ENCODE measurements at places on chromosomes 4 and X.
A peak's percentile ranks its signal among the peaks of the same experiment; 100 is the strongest.

DNA sequence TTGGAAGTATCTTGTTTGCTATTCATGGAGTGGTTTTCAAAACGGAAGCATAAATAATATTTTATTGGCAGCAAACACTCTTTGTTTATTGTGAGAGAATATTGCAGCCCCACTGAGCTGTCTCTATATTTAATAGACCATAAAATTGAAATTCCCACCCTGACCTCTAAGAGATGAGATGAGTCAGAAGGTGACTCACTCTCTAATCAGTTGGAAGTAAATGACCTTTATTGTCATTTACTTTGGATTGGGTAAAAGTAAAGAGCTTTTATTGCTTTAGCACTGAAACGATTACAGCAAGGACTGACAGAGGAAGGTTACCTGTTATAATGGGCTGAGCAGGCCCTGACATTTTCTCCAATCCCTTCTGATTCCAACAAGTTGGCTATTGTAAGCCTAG is 55.0 kb downstream of the SYTL5 start:
- DNase-seq = no peak

DNA sequence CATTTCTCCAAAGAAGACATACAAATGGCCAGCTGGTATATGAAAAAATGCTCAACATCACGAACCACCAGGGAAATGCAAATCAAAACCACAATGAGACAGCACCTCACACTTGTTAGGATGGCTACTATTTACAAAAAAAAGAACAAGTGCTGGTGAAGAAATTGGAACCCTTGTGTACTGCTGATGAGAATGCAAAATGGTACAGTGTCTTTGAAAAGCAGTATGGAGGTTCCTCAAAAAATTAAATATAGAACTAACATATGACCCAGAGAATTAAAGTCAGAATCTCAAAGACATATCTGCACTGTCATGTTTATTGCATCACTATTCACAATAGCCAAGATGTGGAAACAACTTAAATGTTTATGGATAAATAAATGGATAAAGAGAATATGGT is 20.9 kb downstream of the PAGE4 start:
- no peak for DNase-seq

DNA sequence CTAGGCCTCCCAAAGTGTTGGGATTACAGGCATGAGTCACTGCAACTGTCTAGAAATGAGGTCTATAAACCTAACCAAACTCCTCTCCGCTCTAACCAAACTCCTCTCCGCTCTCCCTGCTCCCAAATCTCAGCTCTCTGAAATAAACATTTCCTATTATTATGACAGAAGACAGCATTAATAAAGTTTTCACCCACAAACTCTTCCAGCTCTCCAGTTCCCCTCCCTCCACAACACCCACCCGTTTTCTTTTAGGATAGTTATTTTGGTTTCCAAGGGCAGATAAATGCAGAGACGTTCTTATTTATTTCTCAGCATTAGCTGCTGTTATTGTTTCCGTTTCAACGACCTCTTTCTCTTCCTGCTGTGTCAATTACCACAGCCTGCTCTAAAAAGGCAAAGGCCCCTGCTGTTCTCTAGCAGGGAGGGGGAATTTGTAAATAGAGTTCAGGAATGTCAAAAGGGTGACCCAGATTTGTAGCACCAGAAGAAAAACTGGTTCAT is 13.3 kb upstream of the SCD5 start:
- no peak for DNase-seq

DNA sequence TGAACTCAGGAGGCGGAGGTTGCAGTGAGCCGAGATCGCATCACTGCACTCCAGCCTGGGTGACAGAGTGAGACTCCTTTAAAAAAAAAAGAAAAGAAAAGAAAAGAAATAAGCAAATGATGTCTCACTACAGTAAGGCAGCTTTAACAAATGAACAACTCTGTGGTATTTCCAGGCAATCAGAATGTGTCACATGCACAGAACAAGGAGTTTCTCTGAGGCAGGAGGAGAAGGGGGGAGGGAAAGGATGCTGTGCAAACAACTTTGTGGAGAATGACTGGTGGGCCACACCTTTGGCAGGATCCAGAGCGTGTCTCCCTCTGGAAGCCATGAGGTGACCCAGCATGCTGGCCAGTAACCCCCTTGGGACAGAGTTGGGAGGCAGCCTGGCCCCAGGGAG is 57.6 kb downstream of the RAI2 start:
- no peak for DNase-seq

DNA sequence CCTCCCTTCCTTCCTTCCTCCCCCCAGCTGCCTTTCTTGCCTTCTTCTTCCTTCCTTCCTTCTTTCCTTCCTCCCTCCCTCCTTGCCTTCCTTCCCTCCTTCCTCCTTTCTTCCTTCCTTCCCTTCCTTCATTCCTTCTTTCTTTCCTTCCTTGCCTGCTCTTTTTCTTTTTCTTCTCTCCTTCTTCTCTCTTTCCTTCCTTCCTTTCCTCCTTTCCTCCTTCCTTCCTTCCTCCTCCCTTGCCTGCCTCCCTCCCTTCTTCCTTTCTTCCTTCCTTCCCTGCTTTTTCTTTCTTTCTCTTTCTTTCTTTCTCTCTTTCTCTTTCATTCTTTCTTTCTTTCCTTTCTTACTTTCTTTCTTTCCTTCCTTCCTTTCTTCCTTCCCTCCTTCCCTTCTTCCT is 49.1 kb downstream of the STK32B start:
- no peak for DNase-seq

DNA sequence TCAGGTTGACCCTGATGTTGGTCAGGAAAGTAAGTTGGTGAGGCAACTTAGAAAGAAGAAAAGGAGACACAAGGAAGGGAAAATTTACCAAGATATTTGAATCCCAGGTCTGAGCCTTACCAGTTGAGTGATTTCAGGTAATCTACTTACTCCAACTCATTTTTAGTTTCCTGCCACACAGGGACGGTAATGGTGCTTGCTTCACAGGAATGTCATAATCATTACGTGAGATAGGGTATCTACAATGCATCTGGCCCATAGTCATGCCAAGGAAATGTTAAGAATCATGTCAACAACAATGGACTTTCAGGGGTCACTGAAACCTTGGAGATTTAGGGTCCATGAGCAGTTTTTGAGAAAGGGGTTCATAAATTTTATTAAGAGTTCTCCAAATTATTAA is 195.4 kb upstream of the HHIP start:
- no peak for DNase-seq

- DNase-seq = no peak
Measured at GRCh38 chr4:163966612-163967011, 472.1 kb downstream of the TMA16 start.

DNA sequence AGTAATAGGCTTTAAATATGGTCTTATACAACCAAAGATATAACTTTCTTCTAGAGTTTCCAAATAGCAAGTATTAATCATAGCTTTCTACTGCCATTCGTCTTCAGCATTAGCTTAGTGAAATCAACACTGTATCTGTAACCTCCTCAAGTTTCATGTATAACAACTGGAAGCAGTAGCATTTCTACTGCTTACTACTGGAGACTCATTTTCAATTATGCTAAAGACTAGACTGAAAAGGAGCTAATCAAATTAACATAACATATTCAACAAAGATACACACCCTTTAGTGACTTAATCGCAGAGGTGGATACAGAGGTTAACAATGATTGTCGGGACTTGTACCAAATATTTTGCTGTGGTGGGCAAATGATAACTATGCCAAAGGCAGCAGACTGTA is 344.2 kb upstream of the TEX13C start:
- no peak for DNase-seq

GRCh38 chr4:3363411-3364141 is 70.8 kb downstream of the RGS12 start:
- DNase-seq = no peak

GRCh38 chr4:187666697-187667494 is 328.7 kb upstream of the ZFP42 start:
- DNase-seq = no peak

- DNase-seq = no peak
Measured at GRCh38 chr4:38734911-38735310, 47.9 kb downstream of the TLR10 start.

DNA sequence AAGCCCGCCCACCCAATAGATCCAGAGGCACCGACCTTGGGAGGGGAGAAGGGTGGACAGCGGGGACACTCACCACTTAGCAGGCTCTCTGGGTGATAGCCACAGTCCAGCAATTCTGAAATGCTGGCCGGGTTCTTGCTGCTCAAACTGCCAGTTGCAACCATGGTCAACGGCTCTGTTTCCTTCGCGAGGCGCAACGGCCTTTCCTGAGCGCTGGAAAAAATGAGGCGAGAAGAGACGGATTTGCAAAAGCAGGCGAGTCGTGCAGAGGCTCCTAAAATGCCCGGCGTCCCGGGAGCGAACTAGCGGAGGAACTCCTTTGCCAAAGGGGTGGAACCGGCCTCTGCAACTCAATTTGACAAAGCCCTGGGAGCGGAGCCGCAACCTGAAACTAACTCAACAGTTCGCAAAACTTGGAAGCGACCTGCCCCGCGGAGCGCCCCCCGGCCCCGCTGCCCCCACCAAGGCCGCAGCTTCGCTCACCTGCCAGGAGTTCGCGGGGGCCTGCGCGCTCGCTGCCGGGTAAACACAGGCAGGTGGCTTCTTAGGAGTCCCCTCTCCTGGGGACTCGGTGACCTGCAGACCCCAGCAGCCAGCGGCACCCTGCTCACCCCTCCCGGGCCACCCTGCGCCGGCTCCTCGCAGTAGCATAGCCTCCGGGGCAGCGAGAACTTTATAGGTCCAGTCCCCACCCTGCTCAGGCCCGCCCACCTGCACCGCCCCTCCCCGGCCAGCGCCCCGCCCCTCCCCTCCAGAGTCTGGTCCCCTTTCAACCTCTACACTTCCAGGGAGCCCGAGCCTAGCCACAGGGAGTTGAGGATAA is at the start of gene DDIT4L:
Gene DDIT4L, minus strand, starts transcription at position 649 of the 823 bp plus-strand sequence. Its CDS starts 485 bp downstream, at position 164.
- DNase-seq = peak; percentile 82
